ENCODE measurements at places on chromosomes 16 and 17.

DNA sequence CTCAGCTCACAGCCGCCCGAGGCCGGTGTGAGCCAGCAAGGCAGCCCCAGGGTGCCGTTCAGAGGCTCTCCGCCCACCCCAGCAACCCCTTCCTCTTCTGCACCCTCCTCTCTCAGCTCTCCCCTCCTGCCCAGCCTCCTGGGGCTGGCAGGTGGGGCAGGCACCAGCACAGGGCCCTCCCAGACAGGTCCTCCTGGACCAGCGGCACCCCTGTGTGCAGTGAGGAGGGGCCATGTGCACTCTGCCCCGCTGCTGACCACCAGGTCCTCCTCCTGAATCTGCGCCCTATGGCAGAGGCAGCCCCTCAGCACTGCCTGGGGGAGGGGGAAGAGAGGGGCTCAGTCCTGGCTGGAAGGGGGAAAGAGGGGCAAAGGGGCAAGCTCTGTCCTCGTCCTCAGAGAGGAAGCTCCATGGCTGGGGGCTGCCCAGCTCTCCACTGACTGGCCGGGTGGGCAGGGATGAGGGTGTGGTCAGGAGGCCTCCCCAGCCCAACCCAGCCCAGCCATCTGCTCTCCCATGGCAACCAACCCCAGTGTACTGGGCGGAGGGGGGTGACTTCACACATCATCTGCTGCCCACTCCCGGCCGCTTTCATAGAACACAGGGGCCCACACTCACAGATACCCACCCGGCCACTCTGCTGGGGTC lies 5.4 kb upstream of the BCAR1 start:
- DNase-seq, result no peak

DNA sequence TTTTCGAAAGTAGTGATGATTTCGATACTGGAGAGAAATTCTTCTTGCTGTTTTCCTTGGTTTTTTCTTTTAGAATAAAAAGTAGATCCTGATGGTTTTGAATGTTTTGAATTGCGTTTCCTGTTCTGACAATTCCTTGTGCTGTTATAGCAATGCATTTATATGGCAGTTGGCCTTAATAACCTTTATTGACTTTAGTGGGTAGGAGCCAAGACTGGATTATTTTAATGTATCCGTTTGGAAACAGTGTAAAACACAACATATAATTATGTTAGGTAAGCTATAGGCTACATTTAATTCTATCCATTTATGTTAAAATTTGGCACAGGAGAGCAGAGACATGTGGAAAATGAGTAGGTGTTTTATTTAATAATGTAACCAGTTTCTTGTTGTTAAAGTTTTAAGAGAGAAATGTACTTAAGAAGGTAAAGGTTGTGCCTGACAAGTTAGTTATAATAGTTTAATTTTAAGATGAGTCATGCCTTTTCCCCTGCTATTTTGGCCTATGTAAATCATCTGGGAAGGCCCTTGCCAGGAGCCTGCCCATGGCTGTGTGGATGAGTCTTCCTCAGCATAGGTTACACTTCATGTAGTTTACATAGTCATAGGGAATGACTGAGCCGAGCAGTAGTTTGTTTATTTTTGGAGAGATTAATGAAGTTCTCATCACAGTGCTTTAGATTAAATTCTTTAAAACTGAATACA lies 189.9 kb downstream of the FTO start:
- no peak for DNase-seq

DNA sequence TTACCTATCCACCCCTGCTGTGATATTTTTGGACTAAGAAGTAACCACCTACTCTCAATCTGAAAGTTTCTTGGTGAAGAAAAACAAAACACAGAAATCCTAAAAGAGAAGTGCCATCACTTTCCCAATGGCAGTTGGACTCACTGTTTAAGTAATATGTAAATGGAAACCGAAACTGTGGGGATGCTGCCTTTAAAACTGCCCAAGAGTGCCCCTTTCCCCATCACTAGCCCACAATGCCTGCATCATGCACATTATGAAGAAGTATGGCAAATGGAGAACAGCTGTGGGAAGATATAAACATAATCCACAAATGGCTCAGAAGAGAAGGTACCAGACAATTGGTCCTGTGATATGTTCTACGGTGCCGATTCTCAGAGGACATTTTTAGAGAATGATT lies 33.5 kb upstream of the SLC6A2 start:
- DNase-seq, result no peak

- no peak for DNase-seq
Measured at GRCh38 chr16:71339236-71340171, 19.0 kb upstream of the CALB2 start.

GRCh38 chr17:18248300-18248731 lies 10.2 kb downstream of the FLII start:
- peak; percentile 68 for DNase-seq

- no peak for DNase-seq
Measured at GRCh38 chr17:63836811-63837210, 5.7 kb downstream of the SMARCD2 start.

DNA sequence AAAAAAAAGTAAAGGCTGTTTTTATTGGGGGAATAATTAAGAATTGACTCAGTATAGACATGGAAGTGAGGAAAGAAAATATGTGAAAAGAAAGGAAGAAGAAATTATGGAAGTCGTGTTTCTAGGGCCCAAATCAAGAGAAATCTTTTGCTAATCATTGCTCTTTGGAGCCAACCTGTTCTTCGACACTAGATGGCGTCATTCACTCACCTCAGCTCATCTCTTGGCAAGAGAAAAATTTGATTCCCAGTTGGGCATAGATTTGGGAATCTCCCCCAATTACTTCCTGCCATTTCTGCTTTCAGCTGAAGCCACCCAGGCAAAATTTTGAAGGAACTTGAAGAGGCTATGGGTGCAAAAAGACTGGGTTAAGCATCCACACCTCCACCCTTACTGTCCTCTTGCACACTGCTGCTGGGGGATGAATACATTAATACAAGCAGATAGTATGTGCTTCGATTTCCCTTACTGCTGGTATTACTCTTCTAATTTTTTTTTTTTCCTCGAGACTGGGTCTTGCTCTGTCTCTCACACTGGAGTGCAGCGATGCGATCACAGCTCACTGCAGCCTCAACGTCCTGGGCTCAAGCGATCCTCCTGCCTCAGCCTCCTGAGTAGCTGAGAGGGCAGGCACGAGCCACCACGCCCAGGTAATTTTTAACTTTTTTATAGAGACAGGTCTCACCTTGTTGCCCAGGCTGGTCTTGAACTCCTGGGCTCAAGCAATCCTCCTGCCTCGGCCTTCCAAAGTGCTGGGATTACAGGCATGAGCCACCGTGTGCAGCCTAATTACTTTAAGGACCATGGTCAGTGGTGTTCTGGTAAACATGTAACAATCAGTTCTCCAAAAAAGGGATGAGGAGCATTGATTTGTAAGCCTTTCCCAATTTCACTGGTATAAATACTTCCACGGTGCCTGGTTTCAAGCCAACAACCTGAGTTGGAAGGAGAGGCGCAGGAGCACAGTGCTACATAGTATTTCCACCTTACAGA lies 13.5 kb downstream of the PSMD7 start:
- DNase-seq, result no peak

DNA sequence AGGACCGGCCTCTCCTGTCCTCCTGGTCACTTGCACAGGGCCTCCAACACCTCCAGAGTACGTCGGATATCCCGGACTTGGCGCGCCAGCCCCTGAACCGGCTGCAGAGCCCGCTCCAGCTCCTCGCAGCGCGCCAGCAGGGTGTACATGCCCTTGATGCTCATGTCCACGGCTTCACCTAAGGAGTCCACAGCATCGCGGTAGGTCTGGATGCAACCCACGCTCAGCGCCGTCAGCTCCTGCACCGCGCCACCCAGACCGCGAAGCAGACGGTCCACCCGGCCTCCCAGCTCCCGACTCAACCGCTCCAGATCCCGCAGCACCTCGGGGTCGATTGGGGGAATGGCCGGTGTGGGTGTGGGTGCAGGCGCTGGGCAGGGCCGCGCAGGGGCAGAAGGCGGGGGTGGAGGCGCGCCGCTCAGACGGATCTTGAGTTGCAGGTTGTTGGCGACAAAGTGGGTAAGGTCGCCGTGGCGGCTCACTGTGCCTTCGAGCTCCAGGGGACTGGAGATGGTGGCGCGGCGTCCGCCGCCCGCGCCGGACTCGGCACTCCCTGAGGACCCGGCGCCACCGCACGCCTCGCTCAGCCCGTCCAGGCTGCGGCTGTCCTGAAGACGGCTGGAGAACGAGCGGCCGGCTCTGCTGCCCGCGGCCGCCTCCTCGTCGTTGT lies 804 bp downstream of the BORCS6 start:
- DNase-seq, result no peak

DNA sequence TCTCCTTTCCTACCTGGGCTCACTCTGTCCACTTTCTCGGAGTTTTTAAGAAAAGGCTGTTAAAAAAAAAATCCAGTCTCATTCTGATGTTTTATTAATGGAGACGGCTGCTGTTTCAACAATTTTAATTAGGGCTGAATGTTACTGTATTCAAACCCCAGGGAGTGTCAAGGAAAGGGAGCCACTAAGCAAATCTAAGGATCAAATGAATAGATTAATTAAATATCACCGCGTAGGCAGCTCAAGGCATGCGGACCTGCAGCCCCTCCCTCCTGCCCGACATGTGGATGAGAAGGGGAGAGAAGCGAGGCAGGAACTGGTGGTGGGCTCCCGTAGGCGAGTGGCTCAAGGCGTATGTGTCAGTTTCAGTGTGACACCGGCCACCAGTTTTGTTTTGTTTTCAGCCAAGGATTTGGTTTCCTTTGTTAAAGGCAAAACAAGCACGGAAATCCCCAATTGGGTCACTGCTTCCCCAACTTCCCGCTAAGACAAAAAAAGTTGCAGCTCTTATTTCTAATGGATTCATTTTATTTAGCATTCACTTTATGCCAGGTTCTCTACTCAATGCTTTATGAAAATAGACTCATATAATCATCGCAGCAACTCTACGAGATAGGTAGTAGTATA lies 110.6 kb downstream of the GP2 start:
- no peak for DNase-seq

DNA sequence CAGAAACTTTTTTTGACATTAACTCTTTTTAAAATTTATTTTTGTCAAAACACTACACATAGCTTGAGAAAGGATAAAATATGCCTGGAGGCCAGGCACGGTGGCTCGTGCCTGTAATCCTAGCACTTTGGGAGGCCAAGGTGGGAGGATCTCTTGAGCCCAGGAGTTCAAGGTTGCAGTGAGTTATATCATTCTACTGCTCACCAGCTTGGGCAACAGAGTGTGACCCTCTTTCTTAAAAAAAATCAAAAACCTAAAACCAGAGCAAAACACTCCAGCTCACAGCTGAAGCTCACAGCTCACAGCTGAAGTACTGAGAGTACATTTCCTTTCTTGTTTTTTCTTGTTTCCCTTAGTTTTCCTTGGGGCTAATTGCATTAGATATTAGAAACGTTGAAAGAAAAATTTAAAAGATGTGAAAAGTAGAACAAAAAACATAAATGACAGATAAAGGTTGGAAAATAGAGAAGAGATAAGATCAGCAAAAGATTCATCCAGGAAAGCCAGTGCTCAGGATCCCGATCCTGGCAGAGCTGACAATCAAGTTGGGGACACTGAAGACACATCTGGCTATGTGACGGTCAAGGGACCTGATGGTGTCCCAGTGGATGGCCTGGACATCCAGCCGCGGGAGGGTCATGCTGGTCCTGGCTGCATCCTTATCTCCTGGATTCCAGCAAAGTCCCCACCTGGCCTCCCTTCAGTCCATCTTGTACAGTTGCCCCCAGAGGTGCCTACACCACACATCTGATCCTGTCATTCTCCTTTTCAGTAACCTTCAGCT lies 9.8 kb downstream of the CHST6 start:
- DNase-seq, result no peak

DNA sequence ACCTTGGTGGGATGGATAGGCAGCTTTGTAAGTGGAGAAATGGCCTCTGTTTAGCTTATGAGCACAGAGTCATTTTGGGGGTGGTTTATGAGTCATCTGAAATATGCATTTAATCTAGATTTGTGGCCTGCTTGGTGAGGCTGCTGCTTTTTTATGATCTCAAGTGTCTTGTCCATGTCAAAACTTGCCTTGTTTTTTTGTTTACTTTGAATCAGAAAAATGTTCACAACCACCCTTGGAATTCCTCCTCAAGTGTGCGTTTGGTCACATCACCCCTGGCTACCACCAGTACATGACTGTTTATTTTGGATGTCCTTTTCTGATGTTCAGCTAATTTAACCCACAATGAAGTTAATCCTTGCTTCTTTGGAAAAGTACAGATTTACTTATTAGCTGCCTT lies 64.6 kb downstream of the FTO start:
- no peak for DNase-seq

GRCh38 chr17:66950886-66951604 lies 13.5 kb upstream of the CACNG4 start:
- DNase-seq, result no peak

DNA sequence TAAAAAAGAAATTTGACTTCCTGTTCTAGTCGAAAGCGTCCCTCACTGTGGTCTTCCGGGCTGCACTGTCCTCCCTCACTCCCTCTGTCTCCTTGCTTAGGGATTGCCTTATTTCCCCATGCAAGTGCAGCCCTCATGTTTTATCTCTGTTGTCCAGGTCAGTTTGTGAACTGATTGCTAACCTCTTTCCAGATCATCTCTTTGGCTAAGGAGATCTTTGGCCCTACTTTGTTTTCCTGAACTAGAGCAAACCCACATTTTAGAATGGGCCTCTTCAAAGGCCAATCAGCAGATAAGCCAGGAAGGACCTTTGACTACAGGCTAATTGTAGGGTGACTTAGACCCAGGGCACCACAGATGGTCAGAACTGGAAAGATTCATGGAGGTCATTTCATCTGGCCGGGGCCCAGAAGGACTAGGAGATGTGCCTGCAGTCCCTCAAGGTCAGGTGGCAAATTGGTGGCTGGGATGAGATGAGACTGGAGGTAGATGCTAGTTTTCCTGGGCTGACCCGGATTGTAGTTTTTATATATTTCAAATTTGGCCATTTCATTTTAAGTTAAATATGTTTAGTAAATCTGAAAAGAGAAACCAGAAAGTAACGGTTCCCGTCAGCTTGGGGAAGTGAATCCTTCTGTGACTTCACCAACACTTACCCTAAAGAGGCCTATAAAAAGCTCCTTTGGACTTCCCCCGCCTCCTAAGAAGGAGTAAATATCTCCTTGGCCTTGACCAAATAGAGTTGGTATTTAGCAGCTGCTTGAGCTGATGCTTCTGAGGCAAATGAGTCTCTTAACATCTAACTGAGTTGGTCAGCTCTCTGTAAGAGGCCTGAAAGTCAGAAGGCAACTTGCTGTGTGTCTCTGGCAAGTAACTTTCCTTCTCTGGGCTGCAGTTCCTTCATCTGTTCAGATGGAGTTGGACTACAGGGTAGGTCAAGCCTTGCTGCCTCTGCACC lies 6.2 kb upstream of the SLC25A19 start:
- DNase-seq, result no peak

GRCh38 chr17:15513856-15514459 lies 46.5 kb upstream of the CDRT4 start:
- DNase-seq, result no peak

DNA sequence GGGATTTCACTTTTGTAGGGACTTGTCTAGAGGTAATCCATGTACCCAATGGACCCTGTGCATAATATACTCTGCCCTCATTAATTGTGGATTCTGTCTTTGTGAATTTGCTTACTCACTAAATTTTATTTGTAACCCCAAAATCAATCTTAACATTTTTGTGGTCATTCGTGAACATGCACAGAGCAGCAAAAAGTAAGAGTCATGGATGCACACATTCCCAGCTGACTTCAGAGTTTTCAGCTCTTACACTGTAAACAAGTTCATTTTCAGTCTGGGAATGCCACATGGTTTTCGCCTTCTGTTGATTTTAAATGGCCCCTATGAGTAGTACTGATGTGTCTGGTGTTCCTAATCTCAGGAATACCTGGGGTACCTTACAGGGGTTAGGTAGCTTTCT lies 24.3 kb downstream of the TAC4 start:
- no peak for DNase-seq
